ENCODE measurements at places on chromosomes 5 and 9.

- peak; percentile 56 for DNase-seq
Observed at GRCh38 chr5:81825237-81825636, 74.3 kb upstream of the SSBP2 start.

DNA sequence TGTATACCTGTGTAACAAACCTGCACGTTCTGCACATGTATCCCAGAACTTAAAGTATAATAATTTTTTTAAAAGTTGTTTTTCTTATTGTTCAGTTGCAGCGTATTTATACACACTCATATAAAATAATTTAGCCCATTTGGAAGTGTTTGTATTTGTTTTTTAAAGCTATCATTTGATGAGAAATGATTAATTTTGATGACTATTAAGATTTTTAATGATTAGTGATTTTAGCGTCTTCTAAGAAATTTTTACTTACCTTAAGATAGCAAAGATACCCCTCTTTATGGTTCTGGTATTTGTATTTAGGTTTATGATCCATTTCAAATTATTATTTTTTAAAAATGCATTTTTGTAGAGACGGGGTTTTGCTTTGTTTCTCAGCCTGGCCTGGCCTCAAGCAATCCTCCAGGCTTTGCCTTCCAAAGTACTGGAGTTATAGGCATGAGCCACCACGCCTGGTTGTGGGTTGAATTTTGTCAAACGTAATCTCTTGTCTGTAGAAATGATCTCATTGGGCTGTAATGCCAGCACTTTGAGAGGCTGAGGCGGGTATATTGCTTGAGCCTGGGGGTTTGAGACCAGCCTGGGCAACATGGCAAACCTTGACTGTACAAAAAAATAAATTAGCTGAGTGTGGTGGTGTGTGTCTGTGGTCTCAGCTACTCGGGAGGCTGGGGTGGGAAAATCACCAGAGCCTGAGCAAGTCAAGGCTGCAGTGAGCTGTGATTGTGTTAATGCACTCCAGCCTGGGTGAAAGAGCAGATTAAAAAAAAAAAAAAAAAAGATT lies 26.9 kb downstream of the CSNK1G3 start:
- DNase-seq, result no peak

- no peak for DNase-seq
Observed at GRCh38 chr5:5192681-5193080, 52.6 kb downstream of the ADAMTS16 start.

DNA sequence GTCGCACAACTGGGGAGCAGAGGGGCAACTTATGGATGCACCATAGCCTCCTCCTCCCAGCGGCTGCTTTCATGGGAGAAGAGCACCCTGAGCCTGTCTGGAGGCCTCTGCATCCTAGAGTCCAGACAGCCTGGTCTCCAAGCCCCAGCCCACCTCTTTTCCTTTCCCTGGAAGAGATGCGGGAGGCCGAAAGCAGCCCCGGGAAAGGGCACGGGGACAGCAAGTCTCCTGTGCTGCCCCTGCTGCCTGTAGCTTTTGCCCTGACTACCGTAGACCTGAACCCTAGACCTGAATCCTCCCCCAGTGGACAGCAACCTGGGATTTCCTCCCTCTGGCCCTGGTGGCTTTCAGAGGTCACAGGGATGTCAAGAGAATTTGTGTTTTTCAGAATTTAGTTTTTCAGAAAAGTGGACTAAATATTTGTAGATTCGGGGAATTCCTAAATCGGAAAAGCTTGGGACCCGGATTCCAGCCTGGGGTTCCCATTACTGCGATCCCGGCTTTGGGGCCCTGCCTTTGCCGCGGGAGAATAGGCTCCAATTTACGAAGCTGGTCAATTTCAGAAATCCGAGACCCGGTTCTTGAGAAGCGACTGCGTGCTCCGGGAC lies 4.3 kb upstream of the PITX1 start:
- DNase-seq, result no peak

DNA sequence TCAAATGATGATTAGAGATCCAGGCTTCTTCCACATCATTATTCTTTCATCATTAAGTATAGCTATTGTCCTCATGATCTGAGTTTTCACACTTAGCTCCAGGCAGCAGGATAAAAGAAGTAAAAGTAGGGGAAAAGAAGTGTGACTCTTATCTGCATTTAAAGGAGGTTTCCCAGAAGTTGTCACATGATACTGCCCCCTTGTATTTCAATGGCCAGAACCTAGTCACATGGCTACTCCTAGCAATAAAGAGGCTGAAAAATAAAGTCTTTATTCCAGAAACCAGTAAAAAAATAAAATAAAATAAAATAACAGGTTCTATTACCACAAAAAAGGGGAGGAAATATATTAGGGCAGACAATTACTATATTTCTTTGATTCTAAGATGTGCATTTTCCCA lies 5.3 kb upstream of the NDUFS4 start:
- DNase-seq, result no peak

DNA sequence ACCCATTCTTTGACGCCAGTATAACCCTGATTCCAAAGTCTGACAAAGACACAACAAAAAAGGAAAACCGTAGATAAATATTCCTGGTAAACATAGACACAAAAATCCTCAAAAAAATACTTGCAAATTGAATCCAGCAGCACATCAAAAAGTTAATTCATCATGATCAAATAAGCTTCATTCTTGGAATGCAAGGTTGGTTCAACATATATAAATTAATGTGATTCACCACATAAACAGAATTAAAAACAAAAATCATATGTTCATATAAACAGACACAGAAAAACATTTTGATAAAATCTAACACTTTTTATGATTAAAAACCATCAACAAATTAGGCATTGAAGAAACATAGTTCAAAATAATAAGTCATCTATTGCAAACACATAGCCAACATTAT lies 324.2 kb upstream of the TRPC7 start:
- no peak for DNase-seq

- peak; percentile 39 for DNase-seq
Observed at GRCh38 chr5:146426853-146427618, 20.1 kb upstream of the TCERG1 start.

DNA sequence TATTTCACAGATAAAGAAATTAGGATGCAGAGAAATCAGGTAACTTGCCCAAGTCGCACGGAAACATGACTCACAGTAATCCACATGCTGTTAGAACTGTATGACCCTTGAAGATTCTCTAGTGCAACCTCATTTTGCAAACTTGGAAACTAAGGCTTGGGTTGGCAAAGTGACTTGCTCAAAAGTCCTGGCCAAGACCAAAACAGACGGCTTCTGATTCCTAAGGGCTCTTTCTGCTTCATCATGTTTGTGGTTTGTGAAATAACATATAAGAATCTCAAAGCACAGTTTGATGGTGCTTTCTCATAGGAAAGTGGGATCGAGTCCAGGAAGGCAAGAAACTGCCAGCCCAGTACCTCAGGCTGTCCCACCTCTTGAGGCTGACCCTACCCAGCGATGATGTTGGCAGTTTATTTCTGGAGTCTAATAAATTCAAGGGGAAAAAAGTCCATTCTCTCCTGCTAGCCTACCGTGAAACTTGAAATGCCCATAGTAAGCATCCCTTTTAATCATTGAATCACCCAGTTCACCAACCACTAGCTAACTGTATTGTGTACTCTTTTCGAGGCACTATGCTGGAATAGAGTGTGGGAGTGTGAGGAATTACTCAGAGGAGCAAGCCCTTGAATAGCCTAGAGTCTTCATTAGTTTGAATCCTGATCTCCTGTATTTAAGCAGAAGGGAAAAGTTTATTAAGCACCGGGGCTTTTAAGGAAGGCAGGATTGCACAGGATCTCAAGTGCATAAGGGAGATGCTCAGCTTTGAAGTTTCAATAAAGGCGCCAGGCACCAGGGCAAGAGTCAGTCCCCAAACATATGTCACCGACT lies 14.1 kb downstream of the CAPSL start:
- DNase-seq, result no peak

GRCh38 chr5:157828944-157829639 lies 29.9 kb downstream of the CLINT1 start:
- DNase-seq, result no peak

GRCh38 chr9:105932276-105932675 lies 237.9 kb downstream of the TMEM38B start:
- no peak for DNase-seq

DNA sequence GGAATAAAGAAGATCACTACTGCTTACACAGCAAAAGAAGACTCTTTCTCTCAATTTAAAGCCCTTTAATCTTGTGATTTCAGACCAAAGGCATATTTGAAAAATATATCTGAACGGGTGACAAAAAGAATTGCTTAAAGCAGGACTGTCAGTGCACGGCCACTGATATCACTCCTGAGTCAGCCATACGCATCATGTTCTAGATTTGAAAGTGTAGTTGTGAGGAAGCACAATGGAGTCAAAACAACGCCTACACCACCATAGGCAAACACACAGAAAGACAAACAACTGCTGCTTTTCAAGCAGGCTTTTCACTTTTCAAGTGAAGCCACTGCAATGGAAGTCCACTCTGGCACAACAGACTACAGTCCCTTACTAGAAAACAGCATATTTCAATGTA lies 141.7 kb downstream of the AUH start:
- DNase-seq, result no peak

DNA sequence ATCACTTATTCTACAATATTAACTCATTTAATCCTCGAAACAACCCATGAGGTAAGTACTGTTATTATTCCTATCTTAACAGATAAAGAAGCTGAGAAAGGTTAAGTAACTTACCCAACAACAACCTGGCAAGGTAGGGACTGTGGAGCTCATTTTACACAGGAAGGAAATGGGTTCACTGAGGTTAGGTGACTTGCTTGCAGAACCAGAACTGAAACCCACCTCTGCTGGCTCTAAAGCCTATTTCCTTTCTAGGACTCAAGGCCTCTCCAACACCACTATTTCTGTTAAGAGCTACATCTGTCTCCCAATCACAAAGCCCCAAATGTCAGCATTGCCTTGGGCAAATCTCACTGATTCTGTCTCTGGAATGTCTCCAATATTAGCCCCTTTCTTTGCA lies 38.9 kb upstream of the IFNK start:
- DNase-seq, result no peak

- DNase-seq, result no peak
Observed at GRCh38 chr5:145473042-145473642, 362.0 kb downstream of the PRELID2 start.

GRCh38 chr5:126814721-126815404 lies 37.9 kb downstream of the LMNB1 start:
- DNase-seq, result no peak

All from foreskin melanocyte (primary cell).